ENCODE measurements at places on chromosomes 3 and 15.
A peak's percentile ranks its signal among the peaks of the same experiment; 100 is the strongest.

DNA sequence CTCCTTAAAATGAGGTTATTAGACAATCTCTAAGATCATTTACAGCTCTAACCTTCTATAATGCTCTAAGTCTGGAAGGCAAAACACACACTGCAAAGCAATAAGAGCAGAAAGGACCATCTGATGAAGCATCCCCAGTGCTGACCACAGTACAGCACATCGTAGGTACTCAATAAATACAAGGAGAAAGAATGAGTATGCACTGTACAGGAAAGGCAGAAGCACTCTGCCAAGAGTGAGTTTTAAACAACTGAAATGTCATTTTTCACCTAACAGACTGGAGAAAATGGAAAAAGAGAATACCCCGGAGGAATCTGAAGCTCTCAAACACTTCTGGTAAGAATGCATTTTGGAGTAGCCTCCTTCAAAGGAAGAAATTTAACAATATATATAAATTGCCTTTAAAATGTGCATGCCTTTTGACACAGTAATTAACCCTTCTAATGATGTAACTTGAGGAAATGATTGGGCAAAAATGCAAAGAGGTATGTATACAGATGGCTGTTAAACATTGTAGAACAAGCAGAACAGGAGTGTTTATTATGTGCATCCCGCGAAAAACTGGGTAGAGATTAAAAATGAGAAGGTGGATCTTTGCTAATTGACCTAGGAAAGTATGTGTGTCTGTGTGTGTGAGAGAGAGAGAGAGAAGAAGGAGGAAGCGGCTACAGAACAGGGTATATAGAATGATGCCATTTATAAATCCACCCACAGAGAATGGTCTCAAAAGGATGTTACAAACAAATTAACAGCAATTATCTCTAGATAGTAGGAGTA, 8.0 kb upstream of the OXTR start:
- DNase-seq, result no peak

GRCh38 chr15:68424754-68425390, 7.1 kb downstream of the ITGA11 start:
- DNase-seq, result no peak

DNA sequence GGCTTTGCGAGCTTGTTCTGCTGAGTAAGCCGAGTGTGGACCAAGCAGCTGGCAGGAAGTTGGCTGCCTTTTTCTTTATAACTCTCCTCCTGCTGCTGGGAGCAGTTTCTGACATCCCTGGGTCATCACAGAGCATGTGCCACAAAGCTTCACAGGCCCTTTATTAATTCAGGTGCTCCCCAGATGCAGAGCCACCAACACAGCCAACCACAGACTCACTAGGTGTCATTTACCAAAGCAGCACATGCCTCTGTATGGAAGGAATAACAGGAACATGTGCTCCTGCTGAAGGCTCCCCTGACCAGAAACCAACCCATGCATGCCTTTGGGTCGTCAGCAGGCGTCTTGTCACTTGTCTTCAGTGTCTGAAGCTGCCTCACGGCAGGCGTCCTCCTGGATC, 152.5 kb downstream of the ADAMTS17 start:
- DNase-seq, result no peak

DNA sequence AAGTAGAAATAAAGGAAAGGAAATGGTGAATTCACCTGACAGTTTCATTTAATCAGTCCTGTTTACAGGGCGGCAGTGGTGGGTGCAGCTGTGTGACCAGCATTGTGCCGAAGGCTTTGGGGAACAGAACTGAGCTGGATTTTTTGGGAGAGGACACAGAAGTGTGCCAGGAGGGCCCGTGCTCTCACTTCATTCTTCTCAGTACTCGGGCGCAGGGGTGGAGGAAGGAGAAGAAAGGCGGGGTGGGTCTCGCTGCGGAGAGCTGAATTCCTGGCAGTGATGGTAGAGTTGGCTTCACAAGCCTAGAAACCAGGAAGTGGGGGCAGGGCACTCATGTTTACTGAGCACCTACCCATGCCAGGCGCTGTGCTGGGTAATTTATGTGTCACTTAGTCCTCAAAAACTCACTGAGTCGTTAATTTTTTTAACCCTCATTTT, 64.6 kb downstream of the CRTC3 start:
- peak; percentile 66 for DNase-seq

DNA sequence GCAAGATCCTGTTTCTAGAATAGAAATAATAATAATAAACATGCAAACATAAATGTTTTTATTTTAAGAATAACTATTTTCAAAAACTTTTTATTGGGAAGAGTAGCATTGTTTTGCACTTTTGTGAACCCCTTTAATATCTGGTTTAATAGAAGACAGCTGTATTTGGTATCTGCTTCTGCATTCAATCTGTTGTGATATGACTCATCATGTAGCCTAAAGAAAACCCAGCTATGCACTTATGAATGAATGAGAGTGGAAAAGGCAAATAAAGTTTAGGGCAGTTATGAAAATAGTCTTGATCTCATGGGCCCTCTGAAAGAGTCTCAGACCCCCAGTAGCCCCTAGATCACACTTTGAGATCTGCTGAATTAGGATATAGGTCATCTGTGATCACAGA, 100.4 kb upstream of the PPP2R3A start:
- no peak for DNase-seq

- DNase-seq, result no peak
Observed at GRCh38 chr3:124131580-124131979, 139.7 kb upstream of the ROPN1 start.
